ENCODE measurements at places on chromosomes 11 and 22. TPM values are rescaled to one million over a fixed set of nuclear protein-coding genes. Genes with fewer than 3 reads are reported as not detected.
A peak's percentile ranks its signal among the peaks of the same experiment; 100 is the strongest.

GRCh38 chr11:9757809-9758636, 94.1 kb downstream of the SWAP70 start:
- peak; percentile 91 for DNase-seq

DNA sequence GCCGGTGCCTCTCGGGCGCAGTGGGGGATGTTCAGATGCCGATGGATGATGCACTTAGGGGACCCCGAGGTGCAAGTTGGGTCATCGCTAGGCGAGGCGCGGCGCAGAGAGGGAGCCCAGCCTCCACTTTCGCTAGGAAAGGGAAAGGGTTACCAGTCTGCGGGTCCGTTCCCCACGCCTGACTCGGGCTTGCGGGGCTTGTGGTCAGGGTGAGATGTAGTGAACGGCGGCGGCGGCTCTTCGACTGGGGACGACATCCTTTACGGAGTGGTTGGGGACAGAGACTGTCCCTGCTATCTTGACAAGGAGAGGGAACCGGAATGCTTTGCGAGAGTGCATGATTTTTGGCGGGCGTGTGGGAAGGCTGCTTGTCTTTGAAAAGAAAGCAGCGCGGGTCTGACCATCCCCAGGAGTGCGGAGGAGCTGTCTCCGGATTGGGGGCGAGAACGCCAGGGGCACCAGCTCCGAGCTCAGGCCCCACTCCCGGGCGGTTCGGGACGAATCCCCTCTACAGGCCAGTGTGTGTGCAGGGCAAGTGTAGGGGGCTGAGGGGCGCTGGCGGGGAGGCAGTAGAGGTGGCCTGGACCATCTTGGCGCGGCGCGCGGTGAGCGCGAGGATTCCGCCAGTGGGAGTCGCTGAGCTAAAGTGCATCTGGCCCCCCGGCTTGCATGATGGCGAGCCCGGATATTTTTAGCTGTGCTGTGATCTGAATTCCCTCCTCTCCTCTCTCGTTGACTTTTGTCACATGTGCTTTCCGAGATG, 1.1 kb downstream of the FAT3 start:
- DNase-seq: no peak

MS4A12 gene
- not detected for total RNA-seq

GRCh38 chr11:71204748-71205664, 47.4 kb downstream of the SHANK2 start:
- no peak for DNase-seq

DNA sequence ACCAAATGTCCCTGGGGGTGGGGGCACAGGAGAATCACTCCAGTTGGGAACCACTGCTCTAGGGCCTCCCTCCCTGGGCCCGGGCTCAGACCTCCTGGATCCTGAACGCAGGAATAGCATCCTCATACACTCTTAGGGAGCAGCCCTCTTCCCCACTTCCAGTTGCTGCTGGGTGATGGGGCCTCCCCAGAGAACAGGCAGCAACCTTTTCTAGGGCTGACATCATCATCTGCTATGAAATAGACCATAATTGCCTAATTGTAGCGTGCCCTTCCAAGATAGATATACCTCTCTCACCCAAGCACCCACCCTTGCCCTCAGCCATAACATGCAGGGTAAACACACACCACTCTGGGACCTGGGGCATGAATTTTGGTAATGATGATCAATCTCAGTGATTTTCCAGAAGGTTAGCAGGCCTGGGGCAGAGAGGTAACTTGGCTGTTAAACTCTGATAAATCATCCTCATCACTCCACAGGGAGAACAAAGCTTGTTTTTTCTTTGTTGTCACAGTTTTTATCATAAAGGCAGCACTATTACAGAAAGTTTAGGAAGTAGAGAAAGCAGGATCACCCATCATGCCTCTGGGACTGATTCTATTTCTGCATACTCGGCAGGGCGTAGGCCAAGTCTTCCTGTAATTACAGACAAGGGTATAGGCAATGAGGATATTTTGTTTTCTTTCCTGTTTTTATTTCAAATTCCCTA, 88.3 kb upstream of the PRDM11 start:
- DNase-seq: no peak

GRCh38 chr11:121466063-121466794, 13.5 kb upstream of the SORL1-AS1 start:
- DNase-seq: peak; percentile 72
